Tibial nerve (tissue), 4 donors: ENCODE measurements at places on chromosomes 11 and 22. TPM values are rescaled to one million over a fixed set of nuclear protein-coding genes. Genes with fewer than 3 reads are reported as not detected.

- H3K27ac ChIP-seq, result no peak overlapping the region
- no peak for DNase-seq
- H3K4me1 ChIP-seq, result no peaks in the 10 kb centered on the region
These were observed 15.6 kb downstream of the MPPED1 start for GRCh38 chr22:43427296-43428004.

DNA sequence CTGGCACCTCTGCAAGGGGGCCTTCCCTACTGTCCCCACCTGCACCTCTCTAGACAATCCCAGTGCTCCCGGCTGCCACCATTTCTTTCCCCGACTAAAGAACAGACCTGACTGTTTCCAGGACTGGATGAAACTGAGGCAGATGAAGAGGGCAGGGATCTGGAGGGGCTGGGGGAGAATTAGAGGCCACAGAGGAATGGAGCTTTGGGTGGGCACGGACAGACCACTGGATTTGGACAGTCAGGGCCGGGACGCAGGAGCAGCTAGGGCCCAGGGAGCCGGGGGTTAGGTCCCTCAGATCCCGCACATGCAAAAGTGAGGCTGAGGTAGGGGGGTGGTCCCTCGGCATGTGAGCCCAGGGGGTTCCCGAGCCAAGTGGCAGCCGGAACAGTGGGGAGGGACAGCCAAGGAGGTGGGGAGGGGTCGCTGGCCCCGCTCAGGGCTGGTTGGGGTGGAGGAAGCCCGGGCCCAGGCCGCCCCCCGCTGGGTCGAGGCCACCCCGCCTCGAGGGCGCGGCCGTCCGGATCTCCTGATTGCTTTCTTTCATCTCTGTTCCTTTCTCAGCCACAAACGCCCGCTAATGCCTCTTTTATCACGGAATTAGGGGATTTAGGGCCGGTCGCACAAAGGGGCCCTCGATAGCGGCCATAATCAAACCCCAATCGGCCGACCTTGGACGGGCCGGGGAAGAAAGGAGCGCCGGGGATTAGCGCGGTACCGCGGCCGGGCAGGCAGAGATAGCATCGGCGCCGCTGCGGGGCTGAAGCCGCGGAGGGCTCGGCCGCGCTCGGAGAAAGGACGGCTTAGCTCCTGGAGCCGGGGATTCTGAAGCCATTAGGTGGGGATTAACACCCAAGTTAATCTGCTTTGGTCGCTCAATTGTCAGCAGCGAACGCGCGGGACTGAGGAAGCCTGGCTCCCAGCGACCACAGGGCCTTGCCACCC lies 9.3 kb downstream of the SLC25A1 start:
- H3K27ac ChIP-seq, result no peak overlapping the region
- no peaks in the 10 kb centered on the region for H3K27me3 ChIP-seq
- H3K4me1 ChIP-seq, result peaks cover 48% of the 10 kb centered on the region
- H3K36me3 ChIP-seq, result peaks cover 3% of the 10 kb centered on the region

- no peak overlapping the region for H3K4me3 ChIP-seq
- no peaks in the 10 kb centered on the region for H3K36me3 ChIP-seq
- peaks cover 39% of the 10 kb centered on the region for H3K4me1 ChIP-seq
- DNase-seq, result peak; percentile 28
- peak overlapping the region; percentile 60 for H3K27ac ChIP-seq
These were observed 36.8 kb upstream of the SMTN start for GRCh38 chr22:31044262-31044861.

DNA sequence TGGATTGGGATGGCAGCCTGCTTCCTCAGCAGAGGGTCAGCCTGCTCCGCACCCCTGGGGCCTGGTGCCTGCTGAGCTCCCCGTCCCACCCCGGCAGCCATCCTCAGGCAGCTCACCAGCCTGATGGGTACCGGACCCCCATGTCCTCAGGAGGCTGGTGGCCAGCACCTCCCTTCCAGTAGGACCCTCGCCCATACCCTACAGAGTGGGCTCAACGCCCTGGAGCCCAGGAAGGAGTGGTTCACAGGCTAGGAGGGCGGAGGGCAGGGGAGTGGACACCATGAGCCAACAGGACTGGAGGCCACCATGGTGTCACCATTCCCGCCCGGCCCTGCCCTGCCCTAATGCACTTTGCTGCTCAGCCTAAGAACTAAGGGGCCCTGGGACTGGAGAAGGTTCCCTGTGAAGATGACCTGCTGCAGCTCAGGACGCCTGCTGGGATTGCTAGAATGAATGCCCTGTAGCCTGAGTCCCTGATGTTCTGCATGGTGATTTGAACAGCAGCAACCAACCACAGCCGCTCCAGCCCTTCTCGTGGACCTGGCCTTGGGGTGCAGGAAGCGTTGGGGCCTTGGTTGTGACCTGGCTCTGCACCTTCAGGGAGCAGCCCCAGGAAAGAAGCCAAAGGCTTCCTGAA lies 1080.8 kb downstream of the BRD1 start:
- no peaks in the 10 kb centered on the region for H3K27me3 ChIP-seq
- DNase-seq, result no peak
- no peak overlapping the region for H3K4me3 ChIP-seq
- H3K36me3 ChIP-seq, result peaks cover 28% of the 10 kb centered on the region

- no peak for DNase-seq
- no peaks in the 10 kb centered on the region for H3K36me3 ChIP-seq
- H3K27ac ChIP-seq, result no peak overlapping the region
- peaks cover 17% of the 10 kb centered on the region for H3K4me1 ChIP-seq
- no peak overlapping the region for H3K4me3 ChIP-seq
- H3K27me3 ChIP-seq, result no peaks in the 10 kb centered on the region
These were observed 497.3 kb downstream of the MIAT start for GRCh38 chr22:27154717-27155116.

DNA sequence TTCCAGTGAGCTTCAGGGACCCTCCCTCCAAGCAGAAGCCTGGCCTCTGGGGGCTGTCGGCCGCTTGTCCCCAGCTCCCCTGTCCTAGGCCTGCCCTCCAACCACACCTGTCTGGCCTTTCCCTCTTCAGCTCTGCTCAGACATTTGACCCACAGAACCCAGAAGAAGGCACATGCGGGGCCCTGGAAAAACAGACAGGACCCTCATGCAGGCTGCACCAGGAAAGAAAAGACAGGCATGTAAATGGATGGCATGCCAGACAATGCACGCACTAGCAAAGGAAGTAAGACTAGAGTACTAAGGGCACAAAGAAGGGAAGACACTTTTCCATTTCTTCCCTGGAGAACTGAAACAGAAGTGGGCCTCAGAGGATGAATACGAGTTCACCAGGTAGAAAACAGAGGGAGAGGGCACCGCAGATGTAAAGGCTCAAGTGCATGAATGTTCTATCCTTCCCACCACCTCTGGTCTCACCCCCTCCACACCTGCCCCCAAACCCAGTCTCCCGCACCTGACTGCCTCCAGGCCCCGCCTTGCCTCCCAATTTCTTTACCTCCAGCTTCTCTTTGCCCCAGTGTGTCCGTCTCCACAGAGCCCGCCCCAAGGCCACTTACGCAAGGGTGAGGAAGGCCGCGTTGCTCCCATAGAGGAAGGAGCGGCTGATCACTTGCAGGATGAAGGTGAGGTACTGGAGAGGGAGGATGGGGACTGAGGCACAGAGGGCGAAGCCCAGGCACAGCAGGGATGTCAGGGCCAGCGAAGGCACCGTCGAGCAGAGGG lies 17.4 kb downstream of the SLC43A3 start:
- DNase-seq, result no peak
- H3K4me1 ChIP-seq, result no peaks in the 10 kb centered on the region

DNA sequence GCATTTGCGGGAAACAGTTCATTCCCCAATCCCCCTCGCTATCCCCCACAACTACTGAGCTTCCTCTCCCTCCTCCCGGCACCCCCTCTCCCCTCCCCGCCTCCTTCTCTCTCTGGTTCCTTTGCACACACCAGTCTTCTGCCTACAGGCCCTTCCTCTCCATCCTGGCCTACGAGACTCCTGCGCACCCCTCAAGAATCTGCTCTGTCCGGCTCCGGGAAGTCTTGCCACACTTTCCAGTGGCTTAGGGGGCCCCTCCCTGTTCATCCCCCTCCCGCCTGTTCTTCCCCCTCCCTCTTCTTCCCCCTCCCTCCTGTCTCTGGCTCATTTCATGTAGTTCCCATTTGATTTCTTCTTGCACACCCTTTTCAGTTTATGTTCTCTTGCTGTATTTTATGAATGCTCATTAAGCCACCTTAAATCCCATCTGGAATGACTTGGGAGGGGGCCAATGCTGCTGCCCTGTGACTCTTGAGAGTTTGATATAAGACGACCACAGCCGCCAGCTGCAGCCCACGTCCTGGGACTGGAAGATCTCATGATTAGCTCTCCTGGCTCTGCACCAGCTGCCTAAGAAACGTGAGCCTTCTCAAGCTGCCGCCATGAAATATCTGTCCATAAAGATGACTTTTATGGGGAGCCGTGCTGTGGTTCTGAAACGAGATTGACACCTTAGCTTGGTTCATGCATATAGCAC lies 50.9 kb downstream of the RPS6KA4 start:
- no peaks in the 10 kb centered on the region for H3K36me3 ChIP-seq
- no peaks in the 10 kb centered on the region for H3K27me3 ChIP-seq
- H3K4me1 ChIP-seq, result no peaks in the 10 kb centered on the region
- no peak overlapping the region for H3K27ac ChIP-seq

DNA sequence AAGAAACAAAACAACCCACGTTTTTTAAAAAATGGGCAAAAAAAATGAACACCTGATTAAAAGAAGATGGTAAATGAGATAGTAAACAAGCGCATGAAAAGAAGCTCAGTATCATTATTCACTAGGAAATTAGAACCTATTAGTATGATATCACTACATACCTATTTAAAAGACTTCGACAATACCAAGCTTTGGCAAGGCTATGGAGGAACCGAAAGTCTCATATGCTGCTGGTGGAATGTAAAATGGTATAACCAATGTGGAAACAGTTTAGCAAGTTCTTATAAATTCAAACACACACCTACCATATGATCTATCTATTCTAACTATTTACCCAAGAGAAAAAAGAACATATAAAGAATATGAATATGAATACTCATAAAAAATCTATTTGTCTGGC lies 143.8 kb downstream of the APOL5 start:
- DNase-seq, result no peak
- peaks cover 3% of the 10 kb centered on the region for H3K4me1 ChIP-seq
- H3K4me3 ChIP-seq, result no peak overlapping the region
- H3K27me3 ChIP-seq, result no peaks in the 10 kb centered on the region
- H3K27ac ChIP-seq, result no peak overlapping the region

DNA sequence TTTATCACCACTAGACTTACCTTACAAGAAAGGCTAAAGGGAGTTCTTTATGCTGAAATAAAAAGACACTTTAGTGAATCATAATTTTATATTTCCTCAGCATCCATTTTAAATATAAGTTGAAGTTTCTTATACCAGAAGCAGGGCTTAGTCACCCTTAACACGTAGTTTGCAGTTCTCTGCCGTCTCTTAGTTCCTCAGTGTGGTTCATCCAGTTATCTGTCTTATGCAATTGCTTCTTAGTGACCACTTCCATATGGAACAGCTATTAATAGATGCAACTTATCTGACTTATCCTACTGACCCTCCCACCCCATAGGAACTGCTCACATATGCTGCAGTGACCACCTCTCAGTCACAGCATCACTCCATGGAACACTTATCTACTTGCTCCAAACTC lies 11.7 kb upstream of the SLC36A4 start:
- DNase-seq, result no peak
- H3K36me3 ChIP-seq, result no peaks in the 10 kb centered on the region
- no peak overlapping the region for H3K4me3 ChIP-seq

GRCh38 chr11:83455356-83455755 lies 169.2 kb upstream of the CCDC90B start:
- H3K4me3 ChIP-seq, result no peak overlapping the region
- no peaks in the 10 kb centered on the region for H3K4me1 ChIP-seq
- no peaks in the 10 kb centered on the region for H3K36me3 ChIP-seq
- H3K27ac ChIP-seq, result no peak overlapping the region
- H3K27me3 ChIP-seq, result no peaks in the 10 kb centered on the region

GRCh38 chr22:17772958-17773605 lies 1.2 kb downstream of the BID start:
- H3K4me1 ChIP-seq, result peaks cover 6% of the 10 kb centered on the region
- H3K27me3 ChIP-seq, result no peaks in the 10 kb centered on the region
- no peaks in the 10 kb centered on the region for H3K36me3 ChIP-seq
- no peak overlapping the region for H3K27ac ChIP-seq
- DNase-seq, result no peak

DNA sequence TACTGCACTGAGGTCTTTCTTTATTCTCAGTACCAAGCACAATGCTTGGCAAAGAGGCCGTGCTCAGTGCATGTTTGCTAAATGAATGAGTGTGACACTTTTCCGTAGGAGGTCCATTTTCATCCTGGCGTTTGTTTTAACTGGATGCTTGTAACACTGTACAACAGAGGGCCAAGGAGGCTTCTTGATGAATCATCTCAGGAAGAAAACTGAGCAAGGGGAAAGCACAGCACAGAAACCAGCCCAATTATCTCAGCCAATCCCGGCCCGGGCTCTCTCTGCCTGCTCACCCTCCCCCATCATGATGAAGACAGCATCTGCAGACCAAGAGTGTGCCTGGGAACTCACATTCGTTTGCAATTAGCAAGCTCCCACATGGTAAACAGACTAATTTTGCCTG lies 570.3 kb downstream of the OPCML start:
- H3K27me3 ChIP-seq, result no peaks in the 10 kb centered on the region
- H3K4me1 ChIP-seq, result no peaks in the 10 kb centered on the region
- no peak for DNase-seq
- H3K27ac ChIP-seq, result peak overlapping the region; percentile 36

DNA sequence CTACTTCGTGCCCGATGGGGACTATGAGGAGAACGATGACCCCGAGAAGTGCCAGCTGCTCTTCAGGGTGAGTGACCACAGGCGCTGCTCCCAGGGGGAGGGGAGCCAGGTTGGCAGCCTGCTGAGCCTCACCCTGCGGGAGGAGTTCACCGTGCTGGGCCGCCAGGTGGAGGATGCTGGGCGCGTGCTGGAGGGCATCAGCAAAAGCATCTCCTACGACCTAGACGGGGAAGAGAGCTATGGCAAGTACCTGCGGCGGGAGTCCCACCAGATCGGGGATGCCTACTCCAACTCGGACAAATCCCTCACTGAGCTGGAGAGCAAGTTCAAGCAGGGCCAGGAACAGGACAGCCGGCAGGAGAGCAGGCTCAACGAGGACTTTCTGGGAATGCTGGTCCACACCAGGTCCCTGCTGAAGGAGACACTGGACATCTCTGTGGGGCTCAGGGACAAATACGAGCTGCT lies 751 bp downstream of the FIBIN start:
- H3K4me1 ChIP-seq, result peaks cover 6% of the 10 kb centered on the region
- no peaks in the 10 kb centered on the region for H3K36me3 ChIP-seq
- peak overlapping the region; percentile 92 for H3K27ac ChIP-seq
- DNase-seq, result no peak
- H3K27me3 ChIP-seq, result no peaks in the 10 kb centered on the region
- peak overlapping the region; percentile 63 for H3K4me3 ChIP-seq

SCGB1C1 gene
- not detected for total RNA-seq

MTFP1 gene
- 12.7 TPM for total RNA-seq

NXPE1 gene
- total RNA-seq, result not detected

PTDSS2 gene
- 100 TPM for total RNA-seq

ANO1 gene
- total RNA-seq, result 6.3 TPM
